ENCODE measurements at places on chromosomes 16 and 17. TPM values are rescaled to one million over a fixed set of nuclear protein-coding genes. Genes with fewer than 3 reads are reported as not detected.

NLGN2 gene
- 5.2 TPM for total RNA-seq

DNA sequence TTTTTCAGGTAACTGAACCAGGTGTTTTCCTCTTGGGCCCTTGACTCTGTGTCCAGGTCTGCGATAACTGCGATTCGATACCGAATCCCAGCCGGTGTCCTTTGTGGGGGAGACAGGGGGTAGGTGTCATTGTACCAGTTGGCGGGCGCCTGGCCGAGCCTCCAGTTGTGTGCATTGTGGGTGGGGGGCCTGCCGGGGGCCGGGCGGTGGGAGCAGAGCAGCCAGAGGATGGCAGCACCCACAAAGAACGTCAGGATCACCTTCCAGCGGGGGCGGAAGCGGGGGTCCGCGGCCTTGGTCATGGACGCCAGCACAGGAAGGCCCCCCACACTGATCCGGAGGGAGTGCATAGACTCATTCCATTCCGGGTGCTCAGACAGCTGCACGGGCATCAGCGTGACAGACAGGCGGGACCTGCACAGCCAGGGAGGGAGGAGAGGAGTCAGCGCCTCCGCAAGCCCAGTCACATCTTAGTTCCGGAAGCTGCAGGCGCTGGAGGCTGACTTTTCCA lies 12.3 kb downstream of the CANT1 start:
- no peak for DNase-seq

GRCh38 chr17:45722161-45722560 lies 62.0 kb upstream of the CRHR1 start:
- no peak for DNase-seq

- DNase-seq: no peak
Measured at GRCh38 chr16:19102187-19102872, 11.4 kb upstream of the ITPRIPL2 start.

DNA sequence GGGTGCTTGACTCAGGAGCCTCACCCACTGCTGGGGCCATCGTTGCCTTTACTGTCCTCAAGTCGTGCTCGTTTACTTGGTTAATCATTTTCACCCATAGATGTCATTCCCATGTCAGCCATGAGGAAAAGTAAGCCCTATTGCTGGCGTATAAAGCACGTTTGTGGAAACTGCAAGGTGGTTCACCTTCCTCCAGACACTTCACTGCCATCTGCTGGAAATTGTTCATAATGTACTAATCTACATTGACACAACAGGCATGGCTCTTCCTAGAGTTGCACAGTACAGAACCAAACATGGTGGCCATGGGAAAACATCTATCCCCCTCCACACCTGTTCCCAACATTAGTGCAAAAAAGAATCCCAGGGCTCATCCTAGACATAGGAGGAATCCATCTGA lies 116.6 kb downstream of the ZNF18 start:
- no peak for DNase-seq

DNA sequence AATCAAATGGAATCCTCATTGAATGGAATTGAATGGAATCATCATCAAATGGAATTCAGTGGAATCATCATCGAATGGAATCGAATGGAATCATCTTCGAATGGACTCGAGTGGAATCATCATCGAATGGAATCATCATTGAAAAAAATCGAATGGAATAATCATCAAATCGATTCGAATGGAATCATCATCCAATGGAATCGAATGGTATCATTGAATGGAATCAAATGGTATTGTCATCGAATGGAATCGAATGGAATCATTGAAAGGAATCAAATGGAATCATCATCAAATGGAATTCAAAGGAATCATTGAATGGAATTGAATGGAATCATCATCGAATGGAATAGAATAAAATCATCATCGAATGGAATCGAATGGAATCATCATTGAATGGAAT lies 619.3 kb downstream of the TP53TG3F start:
- no peak for DNase-seq

DNA sequence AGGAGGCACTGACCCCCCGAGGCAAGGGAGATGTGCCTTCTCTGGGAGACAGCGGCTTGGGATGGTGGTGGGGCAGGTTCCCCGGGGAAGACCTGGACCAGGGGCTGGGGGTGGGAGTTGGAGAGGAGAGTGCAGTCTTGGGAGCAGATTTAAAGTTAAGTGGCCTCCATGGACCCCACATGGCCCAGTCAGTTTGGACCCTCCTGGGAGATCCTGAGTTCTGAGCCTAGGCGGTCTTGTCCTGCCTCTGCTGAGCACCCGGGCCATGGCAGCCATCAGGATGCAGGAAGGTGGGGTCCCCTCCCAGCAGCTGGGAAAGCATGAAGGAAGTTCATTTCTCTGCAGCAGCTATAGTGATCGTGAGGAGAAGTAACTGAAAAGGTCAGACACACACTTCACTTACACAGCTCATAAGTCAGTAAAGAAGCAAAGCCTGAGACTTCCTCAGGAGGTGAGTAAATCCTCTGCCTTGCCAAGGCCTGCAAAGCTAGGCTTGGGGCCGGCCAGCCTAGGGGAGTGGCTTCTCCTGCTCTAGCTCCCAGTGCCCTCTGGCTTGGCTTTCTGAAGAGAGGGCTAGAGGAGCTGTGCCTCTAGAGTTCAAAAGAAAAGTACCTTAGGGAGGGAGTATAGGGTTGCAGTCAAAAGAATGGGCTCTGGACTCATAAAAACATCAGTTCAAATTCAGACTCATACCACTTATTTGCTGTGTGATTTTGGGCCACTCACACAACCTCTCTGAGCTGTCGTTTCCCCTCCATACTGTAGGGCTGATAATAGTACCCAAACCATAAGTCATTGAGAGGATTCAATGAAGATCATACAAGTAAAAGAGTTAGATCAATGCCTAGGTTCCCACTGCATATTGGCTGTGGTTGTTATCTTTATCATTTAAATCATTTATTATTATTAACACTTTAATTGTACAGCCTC lies 31.0 kb upstream of the C16orf78 start:
- DNase-seq: no peak

DNA sequence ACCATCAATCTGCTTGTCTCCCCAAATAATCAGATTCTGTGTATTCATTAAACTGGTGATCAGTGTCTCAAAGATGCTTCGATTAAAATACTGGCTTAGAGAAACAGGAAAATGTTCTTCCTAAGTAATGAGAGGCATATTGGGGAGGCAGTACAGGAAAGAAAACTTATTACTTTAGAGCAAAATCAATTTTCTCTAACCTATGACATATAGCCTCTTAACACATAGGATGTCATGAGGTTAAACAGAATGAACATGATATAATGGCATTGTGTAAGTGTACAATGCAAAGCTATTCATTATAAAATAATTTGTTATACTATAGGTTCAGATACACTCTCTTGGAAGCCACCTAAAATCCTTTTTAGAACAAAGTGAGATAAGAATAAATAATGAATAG lies 819.3 kb downstream of the KCNJ2 start:
- DNase-seq: no peak

DNA sequence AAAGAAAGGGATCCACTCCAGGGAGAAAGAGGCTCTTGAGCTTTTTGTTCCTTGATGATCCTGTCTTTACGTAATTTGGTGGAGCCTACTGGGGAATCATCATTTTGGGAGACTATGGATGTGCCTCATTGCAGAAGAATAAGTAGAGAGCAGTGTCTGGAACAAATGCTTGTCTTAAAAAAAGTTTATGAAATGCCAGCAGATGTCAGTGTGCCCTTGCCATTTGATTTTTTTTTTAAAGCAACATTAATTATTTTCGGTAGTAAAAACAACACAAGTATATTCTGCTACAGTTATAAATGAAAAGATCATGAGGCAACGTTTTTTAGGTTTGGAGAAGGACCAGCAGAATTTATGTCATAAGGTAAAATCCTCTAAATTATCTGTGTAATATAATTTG lies 934.8 kb upstream of the EEF2KMT start:
- no peak for DNase-seq

DNA sequence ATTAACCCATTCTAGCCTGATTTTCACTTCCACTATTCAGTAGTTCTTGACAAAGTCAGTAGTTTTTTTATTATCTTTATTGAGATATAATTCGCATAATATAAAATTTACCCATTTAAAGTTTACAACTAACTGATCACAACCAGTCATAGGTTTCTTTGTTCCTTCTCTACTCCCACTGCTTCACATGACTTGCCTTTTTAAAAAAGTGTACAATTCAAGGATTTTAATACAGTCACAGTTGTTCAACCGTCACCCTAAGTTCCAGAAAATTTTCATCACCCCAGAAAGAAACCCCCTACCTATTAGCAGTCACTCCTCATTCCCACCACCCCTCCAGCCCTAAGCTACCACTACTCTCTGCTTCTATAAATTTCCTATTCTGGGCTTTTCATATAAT lies 162.5 kb downstream of the TRIM37 start:
- DNase-seq: no peak

Data from activated CD8-positive, alpha-beta T cell treated with anti-CD3 and anti-CD28 coated beads, Interleukin-2, amount 10 ng/mL, durations not matched to agents 7 days and 5 days (primary cell).